ENCODE measurements at places on chromosomes 5 and 9.

GRCh38 chr9:14838701-14839100 is 71.5 kb downstream of the FREM1 start:
- DNase-seq: no peak

GRCh38 chr5:132821791-132822190 is 8.7 kb downstream of the SHROOM1 start:
- DNase-seq: no peak

GRCh38 chr5:168274406-168274805 is 17.0 kb upstream of the WWC1 start:
- no peak for DNase-seq

DNA sequence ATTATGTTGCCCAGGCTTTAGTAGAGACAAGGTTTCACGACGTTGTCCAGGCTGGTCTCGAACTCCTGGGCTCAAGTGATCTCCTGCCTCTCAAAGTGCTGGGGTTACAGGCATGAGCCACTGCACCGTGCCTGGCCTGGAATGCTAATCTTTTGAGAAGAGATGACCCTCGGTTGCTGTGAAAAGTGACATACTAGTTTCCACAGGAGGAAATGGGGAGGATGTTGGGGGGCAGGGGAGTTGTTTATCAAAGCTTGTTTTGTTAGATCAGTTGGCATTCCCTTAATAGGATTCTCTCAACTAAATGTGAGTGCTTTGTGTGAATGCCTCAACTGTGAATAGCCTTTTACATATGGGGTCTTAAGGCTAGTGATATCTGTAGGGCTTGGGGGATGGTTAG is 16.4 kb upstream of the MATR3 start:
- no peak for DNase-seq

- no peak for DNase-seq
Observed at GRCh38 chr5:2375757-2376250, 375.7 kb downstream of the IRX2 start.
